ENCODE measurements at places on chromosomes 2 and 18. TPM values are rescaled to one million over a fixed set of nuclear protein-coding genes. Genes with fewer than 3 reads are reported as not detected.

ADAM17 gene
- 3.8 TPM for polyA plus RNA-seq

CNRIP1 gene
- polyA plus RNA-seq, result 3.9 TPM

EPB41L5 gene
- 5.7 TPM for polyA plus RNA-seq

IL36RN gene
- polyA plus RNA-seq, result 0.01 TPM

POTEE gene
- polyA plus RNA-seq, result not detected

TUBA3E gene
- polyA plus RNA-seq, result not detected

CHRND gene
- not detected for polyA plus RNA-seq

SCN2A gene
- 0.02 TPM for polyA plus RNA-seq

SKA1 gene
- not detected for polyA plus RNA-seq

TUBA4A gene
- polyA plus RNA-seq, result 30.0 TPM

NMS gene
- polyA plus RNA-seq, result not detected

HOXD11 gene
- polyA plus RNA-seq, result not detected

CXCR4 gene
- polyA plus RNA-seq, result 8.1 TPM

EML4 gene
- 16.5 TPM for polyA plus RNA-seq

SCYGR4 gene
- polyA plus RNA-seq, result not detected

BCL2 gene
- polyA plus RNA-seq, result 16.2 TPM

C2orf15 gene
- polyA plus RNA-seq, result 0.76 TPM

FKBP1B gene
- 6.7 TPM for polyA plus RNA-seq

CROCC2 gene
- 0.01 TPM for polyA plus RNA-seq

BZW1 gene
- polyA plus RNA-seq, result 31.3 TPM

SLC9A4 gene
- polyA plus RNA-seq, result 0.01 TPM

LOXHD1 gene
- polyA plus RNA-seq, result 0.73 TPM

GALNT3 gene
- polyA plus RNA-seq, result 1.0 TPM

RNF152 gene
- polyA plus RNA-seq, result 0.72 TPM

RGPD5 gene
- polyA plus RNA-seq, result 4.1 TPM

FSIP2 gene
- polyA plus RNA-seq, result not detected

TUBB8B gene
- 0.26 TPM for polyA plus RNA-seq

TYW5 gene
- polyA plus RNA-seq, result 2.7 TPM

TNFAIP6 gene
- polyA plus RNA-seq, result 0.38 TPM

FAM117B gene
- 3.0 TPM for polyA plus RNA-seq

TTR gene
- 2.2 TPM for polyA plus RNA-seq

G6PC2 gene
- 42.9 TPM for polyA plus RNA-seq

TNS1 gene
- polyA plus RNA-seq, result 39.8 TPM

LIMS3 gene
- polyA plus RNA-seq, result 2.1 TPM

ACTG2 gene
- polyA plus RNA-seq, result 6.6 TPM

GALNT1 gene
- 29.0 TPM for polyA plus RNA-seq

FLACC1 gene
- 0.67 TPM for polyA plus RNA-seq

PIK3C3 gene
- polyA plus RNA-seq, result 14.5 TPM

CYP26B1 gene
- 1.9 TPM for polyA plus RNA-seq

NLRC4 gene
- 2.3 TPM for polyA plus RNA-seq

GYPC gene
- 312 TPM for polyA plus RNA-seq

NOTO gene
- not detected for polyA plus RNA-seq

POTEJ gene
- not detected for polyA plus RNA-seq

ACTR3 gene
- polyA plus RNA-seq, result 78.2 TPM

CNNM3 gene
- polyA plus RNA-seq, result 3.6 TPM

MAP2 gene
- 3.0 TPM for polyA plus RNA-seq

TDRD15 gene
- polyA plus RNA-seq, result not detected

PLEK gene
- polyA plus RNA-seq, result 18.2 TPM

FAP gene
- 0.77 TPM for polyA plus RNA-seq

DSEL gene
- 4.8 TPM for polyA plus RNA-seq

CXCR1 gene
- 0.09 TPM for polyA plus RNA-seq

ATP8B1 gene
- 3.1 TPM for polyA plus RNA-seq

DSG4 gene
- polyA plus RNA-seq, result not detected

ALPP gene
- polyA plus RNA-seq, result not detected

HOXD9 gene
- 5.3 TPM for polyA plus RNA-seq

AKAIN1 gene
- polyA plus RNA-seq, result not detected

GCC2 gene
- polyA plus RNA-seq, result 14.1 TPM

Measured in adipose tissue (tissue), 3 donors.